ENCODE measurements at places on chromosomes 12 and 14.

- no peak overlapping the region for H3K4me3 ChIP-seq
- H3K4me1 ChIP-seq, result no peaks in the 10 kb centered on the region
- H3K36me3 ChIP-seq, result no peaks in the 10 kb centered on the region
- no peak for DNase-seq
- no peak overlapping the region for H3K27ac ChIP-seq
These were observed 133.0 kb upstream of the LHX5 start for GRCh38 chr12:113604666-113605065.

DNA sequence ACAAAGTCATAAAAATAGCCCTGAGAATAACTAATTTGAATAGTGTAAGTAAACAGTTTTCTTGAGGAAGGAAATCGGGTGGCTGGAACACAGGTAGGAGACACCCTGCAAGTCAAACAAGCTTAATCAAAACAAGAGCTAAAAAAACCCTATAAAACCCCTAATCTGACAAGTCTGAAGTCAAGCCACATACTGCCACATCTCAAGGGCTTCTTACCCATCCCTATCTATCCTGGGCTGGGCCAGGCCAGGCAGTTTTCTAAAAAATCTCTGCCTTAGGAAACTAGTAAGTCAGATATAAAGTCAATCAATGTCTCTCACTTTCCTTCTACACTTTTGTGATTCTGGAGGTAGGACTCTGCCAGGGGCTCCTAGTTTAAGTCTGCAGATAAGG, 15.3 kb downstream of the UBE2N start:
- H3K4me3 ChIP-seq, result no peak overlapping the region
- H3K36me3 ChIP-seq, result no peaks in the 10 kb centered on the region
- no peak overlapping the region for H3K27ac ChIP-seq
- no peaks in the 10 kb centered on the region for H3K27me3 ChIP-seq
- no peak for DNase-seq

DNA sequence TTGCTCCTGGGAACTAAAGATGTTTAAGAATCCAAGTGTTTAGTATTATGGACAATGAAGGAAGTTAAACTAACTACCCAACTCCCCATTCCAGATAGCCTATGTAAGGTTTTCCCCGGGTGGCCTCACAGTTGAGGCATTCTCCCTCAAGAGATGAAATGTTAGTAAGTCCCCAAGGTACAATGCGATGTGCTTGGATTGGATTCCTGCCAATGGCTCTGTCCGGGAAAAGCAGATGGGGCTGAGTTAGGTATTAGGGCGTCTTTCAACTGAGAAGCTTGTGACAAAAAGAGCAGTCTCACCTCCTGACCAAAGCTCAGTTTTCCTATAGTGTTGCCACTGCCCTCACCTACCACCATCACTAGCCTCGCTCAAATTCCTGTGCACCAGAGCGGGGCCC, 64.8 kb upstream of the E2F7 start:
- no peaks in the 10 kb centered on the region for H3K4me1 ChIP-seq
- no peaks in the 10 kb centered on the region for H3K27me3 ChIP-seq
- no peak for DNase-seq
- no peak overlapping the region for H3K27ac ChIP-seq
- H3K36me3 ChIP-seq, result no peaks in the 10 kb centered on the region

DNA sequence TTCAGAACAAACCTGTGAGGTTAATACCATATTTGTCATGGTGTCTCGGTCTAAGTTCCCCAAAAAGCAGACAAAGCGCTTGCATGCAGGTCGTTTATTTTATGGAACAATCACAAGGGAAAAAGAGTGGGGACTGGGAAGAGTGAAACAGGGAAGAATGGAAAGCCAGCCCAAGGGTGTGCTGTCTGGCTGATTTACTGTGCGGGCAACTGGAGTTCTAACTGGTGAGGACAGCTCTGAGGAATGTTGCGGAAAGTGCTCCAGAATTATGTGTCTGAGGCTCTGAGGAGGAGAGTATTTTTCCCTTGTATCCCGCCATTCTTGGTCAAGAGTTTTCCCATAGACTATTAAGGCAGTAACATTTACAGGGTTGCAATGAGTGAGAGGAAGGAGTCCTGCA, 465.4 kb downstream of the RMST start:
- no peaks in the 10 kb centered on the region for H3K27me3 ChIP-seq
- DNase-seq, result no peak
- no peak overlapping the region for H3K4me3 ChIP-seq
- no peaks in the 10 kb centered on the region for H3K36me3 ChIP-seq

DNA sequence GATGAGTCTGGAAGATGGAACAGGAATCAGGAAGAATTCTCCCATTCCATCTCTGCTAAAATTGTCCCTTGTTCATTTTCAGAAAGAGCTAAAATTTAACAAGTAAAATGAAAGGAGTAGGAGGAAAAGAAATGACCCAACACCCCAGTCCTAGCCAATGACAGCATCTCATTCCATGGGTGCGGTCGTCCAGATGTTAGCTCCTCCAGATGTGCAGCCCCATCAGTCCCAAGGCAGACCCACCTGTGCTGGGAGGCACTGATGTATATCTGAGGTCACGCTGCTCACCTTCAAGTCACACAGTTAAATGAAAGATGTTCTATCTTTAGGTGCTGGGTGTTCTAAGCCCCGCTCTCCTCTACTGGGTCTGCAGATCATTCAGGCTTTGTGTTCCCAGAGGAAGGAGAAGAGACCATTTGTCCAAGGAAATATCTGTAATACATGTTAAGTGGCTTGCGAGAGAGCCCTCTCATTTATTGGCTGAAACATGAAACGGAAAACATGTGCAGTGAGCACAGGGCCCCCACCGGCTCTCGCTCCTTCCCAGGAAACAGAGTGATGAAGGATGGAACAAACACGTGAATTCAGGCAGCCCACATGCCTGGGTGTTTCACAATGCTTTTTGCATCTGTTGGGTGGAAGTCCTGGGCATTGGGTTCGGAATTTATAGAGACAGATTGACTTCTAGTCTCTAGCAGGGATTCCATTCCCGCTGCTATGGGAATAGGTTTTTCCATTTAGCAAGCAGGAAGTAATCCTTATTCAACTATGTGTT, 294.6 kb downstream of the NUAK1 start:
- H3K27ac ChIP-seq, result no peak overlapping the region
- peak; percentile 35 for DNase-seq
- H3K4me3 ChIP-seq, result no peak overlapping the region

DNA sequence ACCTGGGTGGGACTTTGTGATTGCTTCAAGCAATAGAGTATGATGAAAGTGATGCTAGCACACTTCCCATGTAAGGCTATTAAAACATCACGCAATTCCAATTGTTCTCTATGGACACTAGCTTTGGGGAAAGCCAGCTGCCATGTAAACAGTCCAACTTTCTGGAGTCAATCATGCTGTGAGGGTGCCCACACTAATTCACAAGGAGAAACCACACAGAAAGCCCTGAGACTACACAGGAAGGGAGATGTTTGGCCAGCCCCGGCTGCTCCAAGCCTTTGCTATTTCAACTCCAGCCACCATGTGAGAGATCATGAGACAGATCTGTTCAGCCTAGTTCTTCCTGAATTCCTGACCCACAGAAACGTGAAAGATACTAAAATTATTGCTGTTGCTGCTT, 96.3 kb downstream of the ST8SIA1 start:
- H3K4me1 ChIP-seq, result no peaks in the 10 kb centered on the region
- no peak overlapping the region for H3K4me3 ChIP-seq
- no peaks in the 10 kb centered on the region for H3K36me3 ChIP-seq
- H3K27ac ChIP-seq, result no peak overlapping the region

DNA sequence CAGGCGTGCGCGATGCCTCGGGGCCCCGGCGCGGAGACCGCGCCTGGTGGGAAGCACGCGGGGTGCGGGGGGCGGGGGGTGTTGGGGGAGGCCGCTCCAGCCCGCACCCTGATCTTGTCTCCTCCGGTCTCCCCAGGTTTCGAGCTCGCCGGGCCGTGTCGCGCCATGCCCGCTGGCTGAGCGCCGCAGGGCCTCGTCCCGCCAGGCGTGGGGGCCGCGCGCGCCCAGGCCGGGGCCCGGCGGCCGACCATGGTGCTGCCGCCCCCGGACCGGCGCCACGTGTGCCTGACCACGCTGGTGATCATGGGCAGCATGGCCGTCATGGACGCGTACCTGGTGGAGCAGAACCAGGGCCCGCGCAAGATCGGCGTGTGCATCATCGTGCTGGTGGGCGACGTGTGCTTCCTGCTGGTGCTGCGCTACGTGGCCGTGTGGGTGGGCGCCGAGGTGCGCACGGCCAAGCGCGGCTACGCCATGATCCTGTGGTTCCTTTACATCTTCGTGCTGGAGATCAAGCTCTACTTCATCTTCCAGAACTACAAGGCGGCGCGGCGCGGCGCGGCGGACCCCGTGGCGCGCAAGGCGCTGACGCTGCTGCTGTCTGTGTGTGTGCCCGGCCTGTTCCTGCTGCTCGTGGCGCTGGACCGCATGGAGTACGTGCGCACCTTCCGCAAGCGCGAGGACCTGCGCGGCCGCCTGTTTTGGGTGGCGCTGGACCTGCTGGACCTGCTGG, 2.4 kb downstream of the TMEM121 start:
- H3K27me3 ChIP-seq, result peaks cover 6% of the 10 kb centered on the region
- no peak for DNase-seq
- H3K4me3 ChIP-seq, result no peak overlapping the region
- no peaks in the 10 kb centered on the region for H3K4me1 ChIP-seq

- no peaks in the 10 kb centered on the region for H3K27me3 ChIP-seq
- H3K36me3 ChIP-seq, result no peaks in the 10 kb centered on the region
- no peak overlapping the region for H3K4me3 ChIP-seq
- H3K4me1 ChIP-seq, result no peaks in the 10 kb centered on the region
- H3K27ac ChIP-seq, result no peak overlapping the region
- DNase-seq, result no peak
These were observed 495.8 kb upstream of the GARIN6 start for GRCh38 chr12:99151744-99152143.

- H3K27ac ChIP-seq, result no peak overlapping the region
- H3K4me1 ChIP-seq, result no peaks in the 10 kb centered on the region
- no peaks in the 10 kb centered on the region for H3K36me3 ChIP-seq
These were observed 135.9 kb downstream of the SYT1 start for GRCh38 chr12:79000501-79000900.

Measured in fibroblast of lung (primary cell).